Inflammatory macrophage treated with lipopolysaccharide for 4 hours (primary cell): ENCODE measurements at places on chromosomes 3 and 15.

- no peak for DNase-seq
These were observed 16.7 kb upstream of the RAMAC start for GRCh38 chr15:82969353-82969752.

DNA sequence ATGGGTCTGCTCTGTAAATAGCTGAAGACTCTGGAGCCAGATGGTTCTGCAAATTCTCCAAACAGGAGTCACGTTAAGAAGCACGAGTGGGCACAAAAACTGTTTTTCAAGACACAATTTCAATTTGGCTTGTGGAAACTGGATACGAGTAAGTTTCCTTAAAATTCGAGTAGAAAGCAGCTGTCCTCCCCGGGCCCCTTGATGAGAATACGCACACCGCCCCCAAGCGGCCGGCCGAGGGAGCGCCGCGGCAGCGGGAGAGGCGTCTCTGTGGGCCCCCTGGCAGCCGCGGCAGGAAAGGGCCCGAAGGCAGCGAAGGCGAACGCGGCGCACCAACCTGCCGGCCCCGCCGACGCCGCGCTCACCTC lies 778 bp upstream of the THBS1 start:
- peak; percentile 85 for DNase-seq

DNA sequence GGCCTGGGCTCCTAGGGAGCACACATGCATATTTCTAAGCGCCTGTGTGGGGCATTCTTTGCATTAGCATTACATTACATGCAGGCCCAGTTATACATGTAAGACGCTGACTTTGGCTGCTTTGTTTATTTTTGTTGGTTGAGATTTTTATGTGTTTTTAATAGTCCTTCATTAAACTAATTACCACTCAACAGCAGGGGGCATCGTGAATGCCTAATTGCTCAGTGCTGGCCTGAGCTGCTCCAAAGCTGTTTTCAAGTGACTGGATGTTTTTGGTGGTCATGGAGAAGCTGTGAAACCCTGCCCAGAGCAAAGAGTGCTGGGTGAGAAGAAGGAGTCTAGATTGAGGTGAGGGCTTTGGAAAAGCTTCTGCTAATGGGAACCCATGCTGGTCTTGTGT lies 41.5 kb downstream of the GPD1L start:
- DNase-seq: no peak

GRCh38 chr15:70892912-70893560 lies 410 bp downstream of the LRRC49 start:
- DNase-seq: peak; percentile 22

GRCh38 chr3:8579096-8579495 lies 65.5 kb downstream of the SSUH2 start:
- no peak for DNase-seq

DNA sequence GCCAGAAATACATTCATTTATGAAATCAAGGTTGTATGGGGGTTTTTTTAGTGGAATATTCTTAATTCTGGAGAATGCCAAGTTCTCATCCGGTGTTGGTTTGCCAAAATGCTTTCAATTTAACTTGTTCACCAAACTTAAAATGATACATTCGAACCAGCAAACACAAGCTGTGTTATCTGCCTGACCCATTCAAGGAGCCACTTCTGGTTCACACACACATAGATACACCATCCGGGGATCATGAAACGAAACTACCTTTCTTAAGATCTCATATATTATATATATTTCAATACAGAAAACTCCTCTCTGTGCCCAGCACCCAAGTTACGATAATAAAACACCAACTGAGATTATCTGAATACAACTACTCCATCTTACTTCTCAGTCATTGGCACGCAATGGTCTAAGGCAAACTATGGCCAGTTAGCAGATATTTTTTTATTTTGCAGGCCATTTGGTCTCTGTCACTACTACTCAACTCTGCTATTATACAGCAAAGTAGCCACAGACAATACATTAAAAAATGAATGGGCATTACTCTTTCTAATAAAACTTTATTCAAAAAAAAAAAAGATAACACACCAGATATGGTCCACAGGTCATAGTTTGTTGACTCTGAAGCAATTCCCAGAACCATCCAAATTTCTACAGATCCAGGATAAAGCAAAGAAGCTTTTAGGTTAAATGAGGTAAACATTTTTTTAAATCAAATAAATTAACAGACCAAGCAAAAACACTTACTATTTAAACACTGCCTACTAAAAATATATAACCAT lies 89.6 kb downstream of the TBL1XR1 start:
- no peak for DNase-seq

DNA sequence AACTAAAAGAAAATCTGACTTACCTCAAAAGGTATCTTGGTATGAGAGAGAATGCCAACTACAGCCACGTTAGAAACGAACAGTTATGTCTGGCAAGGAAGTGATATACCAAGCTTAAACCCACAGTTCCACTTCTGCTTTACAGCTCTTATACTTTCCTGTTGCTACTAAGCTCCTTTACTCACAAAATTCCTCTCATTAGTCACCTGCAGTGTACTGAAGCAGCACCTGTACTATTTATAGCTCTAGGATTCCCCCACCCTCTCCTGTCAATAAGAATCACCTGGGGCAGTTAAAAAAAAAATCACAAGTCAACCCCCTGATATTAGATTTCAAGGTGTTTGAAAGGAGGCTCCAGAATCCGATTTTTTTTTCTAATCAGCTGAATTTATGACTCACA lies 2.9 kb upstream of the TMEM266 start:
- peak; percentile 56 for DNase-seq

- no peak for DNase-seq
These were observed 38.1 kb upstream of the NECTIN3 start for GRCh38 chr3:111033470-111034050.

GRCh38 chr3:197511853-197512635 lies 43.7 kb downstream of the BDH1 start:
- no peak for DNase-seq

DNA sequence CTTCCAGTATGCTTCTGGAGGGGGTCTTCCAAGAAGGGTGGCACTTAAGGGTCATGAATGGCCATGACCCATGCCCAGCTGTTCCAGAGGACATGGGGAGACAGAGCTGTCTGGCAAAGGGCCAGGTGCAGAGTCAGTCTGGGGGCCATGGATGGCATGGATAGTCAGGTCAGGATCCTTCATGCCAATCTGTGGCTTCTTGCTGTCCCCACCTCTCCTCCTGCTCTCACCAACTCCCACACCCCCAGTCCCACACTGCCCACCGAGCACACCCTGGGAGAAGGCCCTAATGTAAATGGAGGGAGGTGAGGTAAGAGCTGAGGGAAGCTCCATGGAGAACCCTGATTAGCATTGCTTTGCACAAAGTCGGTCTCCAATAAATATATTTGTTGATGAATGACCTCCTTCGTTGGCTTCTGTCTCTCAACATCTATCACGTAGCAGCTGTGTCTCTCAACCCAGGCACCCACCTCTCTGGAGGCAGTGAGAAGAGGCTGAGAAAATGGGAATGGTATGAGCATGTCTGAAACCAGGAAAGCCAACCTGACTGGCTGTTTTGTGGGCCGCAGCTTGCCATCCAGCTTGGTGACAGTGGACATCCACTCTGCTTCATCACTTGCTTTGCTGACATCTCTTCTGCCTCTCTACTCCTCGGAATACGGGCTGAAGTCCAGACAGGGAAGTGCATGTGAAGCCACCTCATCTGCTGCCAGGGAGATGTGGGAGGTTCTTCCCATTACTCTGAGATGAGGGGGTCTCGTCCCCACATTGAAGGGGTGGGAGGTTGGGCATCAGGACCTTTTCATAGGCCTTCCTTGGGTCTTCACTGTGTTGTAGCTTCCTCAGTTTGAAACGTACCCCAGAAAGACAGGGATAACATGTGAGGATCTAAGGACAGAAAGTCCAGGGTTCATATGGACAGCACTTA lies 37.7 kb upstream of the RAB6B start:
- DNase-seq: no peak

- DNase-seq: no peak
These were observed 250.7 kb upstream of the TBL1XR1 start for GRCh38 chr3:177447938-177448337.

DNA sequence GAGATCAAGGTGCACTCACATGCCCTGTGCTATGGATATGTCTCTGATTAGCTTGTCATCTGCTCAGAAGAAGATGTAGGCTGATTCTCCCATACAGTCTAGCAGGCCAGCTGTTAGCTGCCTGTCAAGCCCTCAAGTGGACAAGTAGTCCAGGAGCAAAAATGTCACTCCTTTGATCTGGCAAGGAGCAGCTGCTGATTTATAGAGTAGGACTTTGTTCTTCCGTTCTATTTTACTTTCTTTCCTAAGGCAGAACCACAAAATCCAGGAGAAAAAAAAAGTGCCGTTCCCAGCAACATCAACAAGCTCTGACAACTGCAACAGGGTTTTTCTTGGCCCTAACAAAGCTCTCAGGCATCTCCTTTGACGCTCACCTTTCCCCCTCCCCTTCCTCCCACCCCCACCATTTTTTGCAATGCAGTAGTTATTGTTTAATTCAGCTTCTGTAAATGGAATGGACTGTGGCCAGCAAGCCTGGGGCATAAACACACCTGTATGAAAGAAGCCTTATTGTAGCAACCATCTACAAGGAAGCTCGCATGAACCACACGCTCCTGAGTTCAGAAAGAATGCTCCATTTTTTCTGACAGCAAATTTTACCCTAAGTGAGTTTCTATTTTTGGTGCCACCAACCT lies 196.3 kb downstream of the MEIS2 start:
- DNase-seq: no peak

- peak; percentile 24 for DNase-seq
These were observed 3.2 kb downstream of the NEIL1 start for GRCh38 chr15:75349851-75350588.

DNA sequence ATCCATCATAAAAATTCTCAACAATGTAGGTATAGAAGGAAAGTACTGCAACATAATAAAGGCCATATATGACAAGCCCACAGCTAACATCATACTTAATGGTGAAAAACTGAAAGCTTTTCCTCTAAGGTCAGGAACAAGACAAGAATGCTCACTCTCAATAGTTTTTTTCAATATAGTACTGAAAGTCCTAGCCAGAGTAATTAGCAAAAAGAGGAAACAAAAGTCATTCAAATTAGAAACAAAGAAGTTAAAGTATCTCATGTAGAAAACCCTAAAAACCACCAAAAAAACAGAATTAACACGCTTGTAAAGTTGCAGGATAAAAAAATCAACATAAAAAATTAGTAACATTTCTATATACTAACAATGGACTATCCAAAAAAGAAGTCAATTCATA lies 61.8 kb downstream of the MYH15 start:
- DNase-seq: peak; percentile 18

- peak; percentile 89 for DNase-seq
These were observed 88.8 kb upstream of the PLXND1 start for GRCh38 chr3:129695230-129695629.

GRCh38 chr3:75295013-75295412 lies 369.1 kb upstream of the FRG2C start:
- DNase-seq: no peak

- DNase-seq: no peak
These were observed 311.0 kb downstream of the WDR72 start for GRCh38 chr15:53448232-53449015.
